ENCODE measurements at places on chromosomes 5 and 9.
A peak's percentile ranks its signal among the peaks of the same experiment; 100 is the strongest.

GRCh38 chr9:93964685-93965084 is 9.5 kb upstream of the BARX1 start:
- no peak for DNase-seq

GRCh38 chr5:149687486-149688168 is 42.5 kb upstream of the PPARGC1B start:
- no peak for DNase-seq

DNA sequence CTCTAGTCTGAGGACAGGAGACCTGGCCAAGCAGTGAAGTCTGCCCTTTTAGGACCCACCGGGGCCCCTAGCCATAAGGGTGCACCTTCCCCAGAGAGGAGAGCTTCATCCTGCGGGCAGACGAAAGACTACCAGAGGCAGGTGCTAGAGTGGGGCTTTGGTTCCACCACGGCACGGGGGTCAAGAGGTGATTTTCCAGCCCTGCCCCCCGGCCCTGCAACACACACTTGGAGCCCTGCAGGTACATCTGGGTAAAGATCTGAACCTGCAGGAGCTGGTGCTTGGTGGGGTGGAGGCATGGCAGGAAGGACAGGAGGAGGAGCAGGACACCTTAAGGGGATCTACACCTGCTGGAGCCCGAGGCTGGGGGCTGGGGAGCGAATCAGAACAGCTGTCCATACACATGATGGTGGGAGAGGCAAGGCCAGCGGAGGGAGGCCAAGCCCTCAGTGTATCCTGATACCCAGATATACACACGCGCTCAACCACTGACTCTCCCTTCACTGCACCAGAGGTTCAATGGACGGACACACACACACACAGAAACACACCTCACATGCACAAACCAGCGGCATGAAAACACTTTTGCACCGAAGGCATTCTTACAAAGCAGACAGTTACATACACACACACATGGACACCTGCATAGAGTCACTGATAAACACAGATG is 98.4 kb upstream of the MVB12B start:
- no peak for DNase-seq

GRCh38 chr5:435156-435790 is 7.7 kb upstream of the EXOC3 start:
- no peak for DNase-seq

- no peak for DNase-seq
Measured at GRCh38 chr5:59158637-59159391, 575.9 kb downstream of the RAB3C start.

DNA sequence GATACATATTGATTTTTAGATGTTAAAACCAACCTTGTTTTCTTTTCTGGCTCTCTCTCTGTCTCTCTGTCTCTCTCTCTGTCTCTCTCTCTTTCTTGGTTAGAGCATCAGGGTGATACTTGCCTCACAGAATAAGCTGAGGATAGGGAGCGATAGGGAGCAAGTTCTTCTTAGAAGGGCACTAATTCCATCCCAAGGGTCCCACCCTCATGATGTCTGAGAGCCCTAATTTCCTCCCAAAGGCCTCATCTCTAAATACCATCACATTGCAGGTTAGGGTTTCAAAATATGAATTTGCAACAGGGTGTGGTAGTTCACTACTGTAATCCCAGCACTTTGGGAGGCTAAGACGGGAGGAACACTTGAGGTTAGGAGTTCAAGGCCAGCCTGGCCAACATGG is 4.8 kb upstream of the KIF3A start:
- DNase-seq = no peak

DNA sequence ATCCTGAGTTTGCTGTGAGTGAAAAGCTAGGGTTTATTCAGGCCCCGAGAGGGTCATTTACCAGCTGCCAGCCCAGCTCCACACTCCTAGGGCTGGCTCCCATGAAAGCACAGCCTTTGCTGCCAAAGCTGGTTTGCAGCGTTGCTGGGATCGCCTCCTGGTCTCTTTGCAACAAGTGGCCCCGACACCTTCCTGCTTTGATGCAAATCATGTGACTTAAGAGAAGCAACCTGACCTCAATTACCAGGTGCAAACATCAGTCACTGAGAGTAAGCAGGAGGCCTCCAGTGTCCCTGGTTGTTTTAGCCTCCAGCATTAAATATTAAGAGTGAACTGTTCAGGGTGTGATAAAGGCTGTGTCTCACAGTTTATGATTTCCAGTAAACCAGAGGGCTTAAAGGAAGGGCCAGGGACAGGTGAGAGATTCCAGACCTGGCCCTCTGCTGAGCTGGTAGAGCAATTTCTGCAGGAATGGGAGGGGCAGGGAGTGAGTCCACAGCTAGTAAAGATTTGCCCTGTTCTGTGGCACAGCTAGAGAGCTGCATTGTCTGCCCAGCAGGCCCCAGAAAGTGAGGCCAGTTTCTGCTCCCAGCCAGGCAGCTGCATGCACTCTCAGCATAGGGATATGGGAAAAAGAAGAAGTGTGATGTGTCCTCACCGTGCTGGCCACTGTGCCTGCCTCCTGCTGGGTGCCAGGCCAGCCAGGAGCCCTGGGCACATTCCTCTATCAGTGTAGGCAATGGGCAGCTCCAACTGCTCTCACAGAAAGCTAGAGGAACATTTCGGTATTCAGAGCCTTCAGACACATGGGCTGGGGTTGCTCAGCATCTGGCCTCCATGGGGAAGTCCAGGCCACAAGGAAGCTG is 58.0 kb downstream of the SLC22A5 start:
- peak; percentile 37 for DNase-seq

GRCh38 chr5:151171529-151171928 is 13.9 kb upstream of the ANXA6 start:
- DNase-seq = no peak

DNA sequence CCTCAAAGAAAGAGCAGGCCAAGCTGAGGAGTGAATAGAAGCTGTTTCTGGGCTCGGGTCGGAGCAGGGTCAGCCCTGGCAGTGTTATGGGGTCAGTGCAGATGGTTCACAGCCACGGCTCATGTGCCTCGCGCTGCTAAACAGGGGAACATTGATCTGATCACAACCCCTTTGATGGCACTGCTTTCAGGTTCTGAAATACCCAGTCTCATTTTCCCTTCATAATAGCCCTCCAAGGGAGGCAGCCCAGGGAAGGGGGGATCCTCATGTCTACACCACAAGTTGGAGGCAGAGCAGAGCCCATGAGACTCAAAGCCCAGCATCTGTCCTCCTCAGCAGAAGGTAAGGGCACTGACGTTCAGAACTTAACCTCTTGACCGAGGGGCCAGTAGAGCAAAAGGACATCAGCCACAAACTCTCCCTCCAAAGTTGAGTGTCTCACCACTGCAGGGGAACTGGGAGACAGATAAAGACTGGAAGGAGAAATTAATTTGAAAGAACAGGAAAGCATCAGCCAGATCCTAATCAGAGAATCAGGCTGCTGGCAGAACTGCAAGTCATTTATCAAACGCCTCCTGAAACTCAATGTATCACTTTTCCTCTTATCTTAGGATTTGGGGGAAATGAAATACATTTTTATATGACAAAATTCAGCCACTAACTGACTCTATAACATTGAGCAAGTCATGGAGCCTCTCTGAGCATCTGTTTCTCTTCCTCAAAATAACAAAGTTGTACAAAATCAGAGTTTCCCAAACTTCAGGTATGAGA is 110.6 kb downstream of the SH3TC2 start:
- DNase-seq = no peak

- DNase-seq = no peak
Measured at GRCh38 chr5:91141642-91142041, 241.5 kb downstream of the ARRDC3 start.

- no peak for DNase-seq
Measured at GRCh38 chr5:93589829-93590215, 6.8 kb downstream of the NR2F1 start.

- no peak for DNase-seq
Measured at GRCh38 chr5:133873449-133873848, 95.0 kb downstream of the C5orf15 start.

- DNase-seq = no peak
Measured at GRCh38 chr5:7606840-7607465, 211.0 kb downstream of the ADCY2 start.

DNA sequence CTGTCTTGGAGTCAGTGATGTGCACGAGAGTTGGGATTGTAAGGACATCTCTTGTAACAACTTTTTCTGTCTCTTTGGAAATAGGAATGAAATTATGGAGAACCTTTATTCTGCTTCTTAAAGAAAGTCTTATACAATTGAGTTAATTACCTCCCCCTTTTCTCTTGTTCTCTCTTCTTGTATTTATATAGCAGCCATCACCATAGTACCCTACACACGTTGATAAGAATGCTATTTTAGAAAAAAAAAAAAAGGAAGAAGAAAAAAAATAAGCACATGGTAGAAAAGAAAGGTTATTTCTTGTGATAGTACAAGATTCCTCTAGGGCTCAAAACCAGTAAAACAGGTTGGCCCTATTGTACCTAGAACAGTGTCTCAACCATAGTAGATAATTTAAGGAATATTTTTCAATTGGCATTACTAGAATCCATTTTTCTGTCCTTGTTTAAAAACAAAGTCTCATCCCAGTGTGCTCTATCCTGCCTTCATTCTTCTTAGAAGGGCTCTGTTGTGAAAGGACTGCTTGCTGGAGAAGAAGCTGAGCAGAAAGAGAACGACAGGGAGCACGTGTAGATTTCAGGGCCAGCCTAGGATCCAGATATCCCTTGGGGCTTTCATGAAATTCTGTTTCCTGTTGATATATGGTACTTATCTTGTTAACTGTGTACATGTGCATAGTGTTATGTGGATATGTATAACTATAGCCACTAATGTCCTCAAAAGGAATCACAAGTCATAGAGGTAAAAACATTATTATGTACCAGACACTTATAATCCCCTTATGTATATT is 392.3 kb upstream of the MEF2C start:
- no peak for DNase-seq

DNA sequence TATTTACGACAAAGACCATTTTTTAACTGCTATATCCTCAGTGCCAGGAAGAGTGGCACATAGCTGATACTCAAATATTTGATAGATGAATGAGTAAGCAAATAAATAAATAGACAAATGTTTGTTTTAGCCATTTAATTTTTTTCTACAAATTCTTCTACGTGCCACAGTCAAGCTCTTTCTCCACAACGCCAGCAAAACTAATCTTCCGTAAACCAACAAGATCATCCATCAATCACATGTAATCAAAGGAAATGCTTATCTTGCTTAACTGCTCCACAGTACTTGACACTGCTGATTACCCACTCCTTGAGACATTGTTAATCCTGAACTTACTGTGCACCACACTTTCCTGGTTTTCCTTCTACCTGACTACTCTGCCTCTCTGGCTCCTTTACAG is 136.7 kb downstream of the EDIL3 start:
- DNase-seq = no peak

- no peak for DNase-seq
Measured at GRCh38 chr5:44318883-44319282, 70.3 kb downstream of the FGF10 start.

DNA sequence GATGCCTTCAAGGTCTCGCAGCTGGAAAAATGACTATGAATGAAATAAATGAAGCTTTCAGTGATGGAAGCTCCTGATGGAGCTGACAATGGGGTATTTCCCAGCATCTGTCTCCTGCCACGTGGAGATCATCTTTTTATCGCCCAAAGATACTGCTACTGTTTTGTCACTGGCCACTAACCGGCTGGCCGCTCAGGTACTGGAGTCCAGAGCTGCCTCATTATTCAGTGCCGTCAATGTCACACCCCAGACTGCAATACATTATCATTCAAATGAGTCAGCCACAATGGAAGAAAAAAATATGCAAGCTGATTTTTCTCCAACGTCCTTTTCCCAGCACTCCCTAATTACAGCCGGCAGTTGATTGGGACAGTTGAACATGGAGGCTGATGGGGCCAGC is 280.4 kb downstream of the ZSWIM6 start:
- DNase-seq = no peak

GRCh38 chr9:124296094-124296493 is 38.3 kb downstream of the NEK6 start:
- DNase-seq = no peak

- DNase-seq = no peak
Measured at GRCh38 chr9:35164711-35165110, 2.9 kb downstream of the UNC13B start.

DNA sequence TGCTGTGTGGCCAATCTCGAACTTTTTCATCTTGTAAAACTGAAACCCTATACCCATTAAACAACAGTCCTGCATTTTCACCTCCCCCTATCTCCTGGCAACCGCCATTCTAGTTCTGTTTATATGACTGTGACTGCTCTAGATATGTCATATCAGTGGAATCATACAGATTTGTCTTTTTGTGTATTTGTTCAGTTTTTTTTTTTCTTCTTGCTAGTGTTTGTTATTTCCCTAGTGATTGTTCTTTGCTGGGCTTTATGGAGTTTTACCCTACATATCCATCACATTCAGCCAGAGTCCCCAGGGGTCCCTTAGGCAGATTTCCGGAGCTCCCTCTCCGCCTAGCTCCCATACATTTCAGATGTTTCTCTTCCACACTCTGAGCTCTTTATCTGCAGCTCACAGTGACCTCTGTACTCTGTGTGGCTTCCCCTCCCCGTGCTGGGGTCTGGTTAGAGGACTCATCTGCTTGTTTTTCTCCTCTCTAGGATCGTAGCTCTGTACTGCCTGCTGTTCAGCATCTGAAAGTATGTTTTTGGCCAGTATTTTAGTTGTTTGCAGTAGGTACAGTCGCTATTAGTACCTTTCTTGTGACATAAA is 25.1 kb upstream of the CARTPT start:
- no peak for DNase-seq

GRCh38 chr5:11212706-11213105 is 451.7 kb upstream of the DAP start:
- DNase-seq = no peak

GRCh38 chr9:38423273-38423972 is 831 bp downstream of the IGFBPL1 start:
- no peak for DNase-seq

- no peak for DNase-seq
Measured at GRCh38 chr5:2387634-2388325, 363.7 kb downstream of the IRX2 start.

GRCh38 chr5:121834021-121834420 is 17.7 kb upstream of the FTMT start:
- DNase-seq = no peak

GRCh38 chr9:114196979-114197622 is 41.8 kb downstream of the COL27A1 start:
- DNase-seq = no peak

DNA sequence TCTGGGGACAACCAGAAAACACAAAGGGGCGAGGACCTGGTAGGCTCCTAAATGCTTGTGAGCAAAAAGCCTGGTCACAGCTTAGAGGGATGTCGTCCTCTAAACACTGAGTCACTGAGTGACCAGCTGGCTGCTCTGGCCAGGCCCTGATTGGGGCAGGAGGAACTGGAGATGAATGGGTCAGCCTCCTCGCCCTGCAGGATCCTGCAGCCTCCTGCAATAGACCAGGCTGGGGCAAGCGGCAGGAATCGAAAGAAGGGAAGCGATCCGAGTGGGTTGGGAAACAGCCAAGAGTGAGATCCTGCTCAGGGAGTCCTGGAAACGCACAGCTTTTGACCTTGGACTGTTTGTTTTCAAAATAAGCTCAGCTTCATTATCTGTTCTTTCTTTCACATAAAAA is 34.1 kb upstream of the MSX2 start:
- DNase-seq = no peak

GRCh38 chr5:94159144-94159543 is 417.7 kb upstream of the POU5F2 start:
- no peak for DNase-seq

GRCh38 chr5:172282272-172283019 is 1.1 kb downstream of the UBTD2 start:
- no peak for DNase-seq

Measured in SJSA1 (cell line).